ENCODE measurements at places on chromosomes 2 and 18. TPM values are rescaled to one million over a fixed set of nuclear protein-coding genes. Genes with fewer than 3 reads are reported as not detected.

DNA sequence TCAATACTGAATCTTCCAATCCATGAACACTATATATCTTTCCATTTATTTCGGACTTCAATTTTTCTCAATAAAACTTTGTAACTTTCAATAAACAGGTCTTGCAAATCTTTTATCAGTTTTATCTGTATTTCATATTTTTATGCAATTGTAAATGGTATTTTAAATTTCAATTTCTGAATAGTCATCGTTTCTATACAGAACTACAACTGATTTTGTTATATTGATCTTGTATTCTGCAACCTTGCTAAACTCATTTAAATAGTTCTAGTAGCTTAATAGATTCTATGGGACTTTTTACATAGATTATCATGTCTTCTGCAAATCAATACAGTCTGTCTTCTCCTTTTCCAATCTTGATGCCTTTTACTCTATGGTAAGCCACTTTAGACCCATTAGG lies 90.4 kb downstream of the FAM228A start:
- no peak overlapping the region for H3K4me3 ChIP-seq
- peaks cover 30% of the 10 kb centered on the region for H3K36me3 ChIP-seq
- no peak for DNase-seq
- H3K4me1 ChIP-seq = no peaks in the 10 kb centered on the region
- H3K27ac ChIP-seq = no peak overlapping the region

DNA sequence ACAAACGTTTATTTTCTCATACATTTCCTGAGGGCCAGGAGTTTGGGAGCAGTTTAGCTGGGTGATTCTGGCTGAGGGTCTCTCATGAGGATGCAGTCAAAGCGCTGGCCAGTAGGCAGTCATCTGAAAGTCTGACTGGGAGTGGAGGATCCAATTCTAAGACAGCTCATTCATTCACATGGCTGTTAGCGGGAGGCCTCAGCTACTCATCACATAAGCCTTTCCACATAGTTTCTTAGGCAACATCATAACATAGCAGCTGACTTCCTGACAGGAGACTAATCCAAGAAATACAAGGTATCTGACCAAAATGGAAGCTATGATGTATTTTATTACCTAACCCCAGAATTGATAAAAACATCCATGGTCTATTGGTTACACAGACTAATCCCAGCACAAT lies 2.9 kb upstream of the MRPL44 start:
- no peak for DNase-seq
- no peaks in the 10 kb centered on the region for H3K36me3 ChIP-seq
- H3K4me3 ChIP-seq = no peak overlapping the region
- H3K27me3 ChIP-seq = no peaks in the 10 kb centered on the region
- peaks cover 5% of the 10 kb centered on the region for H3K4me1 ChIP-seq
- H3K27ac ChIP-seq = no peak overlapping the region

DNA sequence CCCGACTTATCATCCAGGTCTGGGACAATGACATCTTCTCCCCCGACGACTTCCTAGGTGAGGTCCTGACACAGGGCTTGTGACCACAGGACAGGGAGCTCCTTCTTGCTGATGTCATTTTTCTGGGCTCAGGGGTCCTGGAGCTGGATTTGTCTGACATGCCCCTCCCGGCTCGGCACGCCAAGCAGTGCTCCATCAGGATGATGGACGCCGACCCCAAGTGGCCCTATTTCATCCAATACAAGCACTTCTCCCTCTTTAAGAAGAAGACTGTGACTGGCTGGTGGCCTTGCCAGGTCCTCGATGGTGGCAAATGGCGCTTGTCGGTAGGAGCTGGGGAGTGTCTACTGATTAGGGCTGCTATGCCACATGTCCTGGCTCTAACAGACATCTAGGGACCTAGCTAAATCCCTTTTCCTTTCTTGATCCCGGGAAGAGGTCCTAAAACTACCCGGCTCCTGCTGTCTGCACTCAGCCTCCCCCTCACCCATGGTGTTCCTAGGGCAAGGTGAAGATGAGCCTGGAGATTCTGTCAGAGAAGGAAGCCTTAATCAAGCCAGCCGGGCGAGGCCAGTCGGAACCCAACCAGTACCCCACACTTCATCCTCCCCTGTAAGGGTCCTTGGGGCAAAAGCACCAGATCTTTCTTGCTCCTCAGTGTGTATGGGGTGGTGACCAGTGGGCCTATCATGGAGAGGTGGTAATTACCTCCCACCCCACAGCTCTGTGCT lies 36.7 kb downstream of the LMAN2L start:
- no peak overlapping the region for H3K27ac ChIP-seq
- no peaks in the 10 kb centered on the region for H3K27me3 ChIP-seq
- H3K4me3 ChIP-seq = no peak overlapping the region
- H3K36me3 ChIP-seq = peaks cover 32% of the 10 kb centered on the region
- no peak for DNase-seq

- H3K4me3 ChIP-seq = no peak overlapping the region
- no peaks in the 10 kb centered on the region for H3K27me3 ChIP-seq
- DNase-seq = no peak
- no peaks in the 10 kb centered on the region for H3K36me3 ChIP-seq
- H3K4me1 ChIP-seq = no peaks in the 10 kb centered on the region
These were observed 63.2 kb downstream of the POLE4 start for GRCh38 chr2:75021672-75022071.

DNA sequence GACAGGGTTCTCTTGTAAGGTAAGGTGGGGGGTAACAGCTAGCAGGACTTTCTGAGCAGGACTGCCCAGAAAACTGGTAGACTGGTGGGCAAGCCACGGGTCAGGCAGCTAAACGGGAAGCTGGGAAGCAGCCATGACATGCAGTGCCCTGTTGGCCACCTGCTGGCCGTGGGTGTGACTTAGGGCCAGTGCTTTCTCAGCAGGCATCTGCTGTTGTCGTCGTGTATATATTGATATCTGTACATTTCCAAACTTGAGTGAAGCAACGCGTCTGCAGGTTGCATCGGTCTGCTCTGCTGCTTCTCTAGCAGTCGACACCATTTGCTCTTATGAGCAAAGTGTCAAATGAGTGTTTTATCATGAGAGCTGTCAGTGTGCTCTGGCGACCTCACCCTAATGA lies 31.0 kb downstream of the COA5 start:
- H3K4me3 ChIP-seq = no peak overlapping the region
- DNase-seq = no peak
- no peaks in the 10 kb centered on the region for H3K4me1 ChIP-seq
- H3K27me3 ChIP-seq = no peaks in the 10 kb centered on the region
- H3K27ac ChIP-seq = no peak overlapping the region
- H3K36me3 ChIP-seq = no peaks in the 10 kb centered on the region

GRCh38 chr2:119724656-119725485 lies 34.9 kb upstream of the PTPN4 start:
- no peaks in the 10 kb centered on the region for H3K36me3 ChIP-seq
- H3K4me3 ChIP-seq = no peak overlapping the region
- no peak for DNase-seq
- no peaks in the 10 kb centered on the region for H3K27me3 ChIP-seq
- H3K27ac ChIP-seq = no peak overlapping the region
- H3K4me1 ChIP-seq = no peaks in the 10 kb centered on the region

DNA sequence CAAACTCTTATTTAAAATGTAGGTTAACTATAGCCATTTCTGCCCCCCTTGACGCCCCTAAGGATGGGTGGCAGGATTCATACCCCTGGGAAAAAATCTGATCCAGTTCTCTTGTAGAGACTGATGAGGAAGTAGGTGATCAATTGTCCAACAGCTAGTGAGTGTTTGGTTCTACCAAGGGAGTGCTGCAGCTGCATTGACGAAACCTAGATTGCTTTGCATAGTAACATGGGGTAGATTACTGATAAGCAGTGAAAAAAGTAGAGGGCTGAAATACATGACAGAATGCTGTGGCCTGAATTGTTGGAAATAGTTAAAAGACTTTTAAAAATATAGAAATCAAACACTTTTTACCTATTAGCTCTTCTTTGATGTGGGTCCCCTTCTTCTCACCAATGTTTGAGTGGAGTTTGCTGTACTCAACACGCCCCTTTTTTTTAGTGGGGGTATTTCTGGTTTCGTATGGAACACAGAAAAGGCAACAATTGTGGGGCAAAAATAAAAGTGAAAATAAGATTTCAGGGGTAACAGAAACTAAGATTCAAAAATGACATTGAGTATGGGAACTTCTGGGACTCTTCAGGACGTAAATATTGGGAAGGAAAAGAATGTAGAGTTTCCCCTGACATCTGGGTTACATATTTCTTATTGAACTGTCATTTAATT lies 66.2 kb downstream of the MAIP1 start:
- H3K4me3 ChIP-seq = no peak overlapping the region
- H3K36me3 ChIP-seq = no peaks in the 10 kb centered on the region
- no peaks in the 10 kb centered on the region for H3K27me3 ChIP-seq
- no peak for DNase-seq

DNA sequence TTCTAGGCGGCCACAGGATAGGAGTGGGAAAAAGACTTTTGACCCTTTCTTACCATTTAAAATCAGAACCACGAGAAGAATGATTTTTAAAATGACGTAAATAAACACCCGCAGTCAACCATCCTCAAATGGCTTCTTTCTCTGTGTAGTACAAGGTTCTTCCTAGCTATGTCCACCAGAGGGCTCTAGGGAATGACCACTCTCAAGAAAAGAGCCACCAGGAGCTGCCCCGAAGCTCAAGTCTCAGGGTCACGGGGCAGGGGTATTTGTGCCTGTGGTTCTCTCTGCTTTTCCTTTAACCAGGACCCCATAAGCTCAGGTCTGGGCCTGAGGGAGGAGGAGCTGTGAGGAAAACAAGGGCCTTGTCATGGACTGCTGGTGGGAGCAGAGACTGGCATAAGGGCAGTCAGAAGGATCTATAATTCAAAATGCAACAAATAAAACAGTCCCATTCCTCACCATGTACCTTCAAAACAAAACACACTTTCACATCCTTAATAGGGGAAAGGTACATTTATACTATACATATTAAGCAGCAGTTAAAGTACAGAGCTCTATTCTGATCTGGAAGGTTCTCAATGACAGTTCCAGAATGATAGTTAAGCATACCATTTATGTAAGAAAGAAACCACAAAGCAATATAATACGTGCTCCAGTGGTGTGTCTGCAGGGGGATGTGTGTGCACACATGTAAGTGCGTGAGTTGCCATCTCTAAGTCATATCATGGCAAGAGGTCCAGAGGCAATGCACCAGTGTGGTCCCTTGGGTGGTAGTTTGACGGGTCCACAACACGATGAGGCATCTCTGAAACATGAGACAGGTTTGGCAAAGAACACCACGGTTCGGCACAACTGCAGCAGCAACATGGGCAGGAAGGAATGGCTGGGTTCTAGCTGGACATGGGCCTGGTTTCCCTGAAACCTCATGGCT lies 18.6 kb downstream of the LYPD1 start:
- H3K4me1 ChIP-seq = no peaks in the 10 kb centered on the region
- H3K27ac ChIP-seq = no peak overlapping the region
- H3K27me3 ChIP-seq = no peaks in the 10 kb centered on the region
- no peak for DNase-seq
- H3K4me3 ChIP-seq = no peak overlapping the region
- no peaks in the 10 kb centered on the region for H3K36me3 ChIP-seq

GRCh38 chr2:127627740-127628571 lies 18.0 kb upstream of the GPR17 start:
- DNase-seq = no peak
- H3K27me3 ChIP-seq = no peaks in the 10 kb centered on the region
- no peaks in the 10 kb centered on the region for H3K36me3 ChIP-seq
- no peak overlapping the region for H3K27ac ChIP-seq
- H3K4me1 ChIP-seq = no peaks in the 10 kb centered on the region

DNA sequence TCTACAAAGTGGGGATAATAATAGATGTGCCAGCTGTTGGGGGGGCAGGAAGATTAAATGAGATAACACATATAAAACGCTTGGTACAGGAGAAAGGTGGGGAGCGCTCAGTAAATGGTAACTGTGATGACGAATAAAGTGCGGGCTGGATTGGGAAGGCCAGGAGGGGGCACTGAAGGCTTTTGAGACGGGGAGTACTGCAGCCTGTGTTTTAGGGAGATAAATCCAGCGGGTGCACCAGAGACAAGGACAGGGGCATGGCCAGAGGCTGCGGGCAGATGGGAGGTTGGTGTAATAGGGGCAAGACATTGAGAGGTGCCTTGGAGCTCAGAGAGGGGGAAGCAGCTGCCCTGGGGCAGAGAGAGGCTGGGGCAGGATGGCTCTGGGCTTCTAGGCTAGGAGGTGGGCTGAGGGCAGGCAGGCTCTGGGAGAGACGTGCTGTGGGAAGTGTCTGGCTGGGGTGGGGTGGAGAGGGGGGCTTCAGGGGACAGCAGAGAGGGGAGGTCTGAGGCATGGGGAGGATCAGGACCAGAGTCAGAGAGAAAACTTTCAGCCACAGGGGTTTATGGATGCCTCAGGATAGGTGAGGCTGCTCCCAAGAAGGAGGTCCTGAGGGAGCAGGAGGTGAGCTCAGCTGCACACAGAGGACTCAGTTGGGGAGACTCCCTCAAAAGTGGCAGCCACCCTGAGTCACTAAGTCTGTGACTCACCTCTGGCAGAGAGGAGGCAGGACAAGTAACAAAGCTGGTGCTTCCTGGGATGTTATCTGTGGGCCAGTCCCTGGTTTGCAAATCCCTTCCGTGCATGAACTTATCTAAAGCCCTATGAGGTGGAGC lies 18.8 kb downstream of the TEX44 start:
- peak; percentile 88 for DNase-seq
- no peaks in the 10 kb centered on the region for H3K36me3 ChIP-seq

DNA sequence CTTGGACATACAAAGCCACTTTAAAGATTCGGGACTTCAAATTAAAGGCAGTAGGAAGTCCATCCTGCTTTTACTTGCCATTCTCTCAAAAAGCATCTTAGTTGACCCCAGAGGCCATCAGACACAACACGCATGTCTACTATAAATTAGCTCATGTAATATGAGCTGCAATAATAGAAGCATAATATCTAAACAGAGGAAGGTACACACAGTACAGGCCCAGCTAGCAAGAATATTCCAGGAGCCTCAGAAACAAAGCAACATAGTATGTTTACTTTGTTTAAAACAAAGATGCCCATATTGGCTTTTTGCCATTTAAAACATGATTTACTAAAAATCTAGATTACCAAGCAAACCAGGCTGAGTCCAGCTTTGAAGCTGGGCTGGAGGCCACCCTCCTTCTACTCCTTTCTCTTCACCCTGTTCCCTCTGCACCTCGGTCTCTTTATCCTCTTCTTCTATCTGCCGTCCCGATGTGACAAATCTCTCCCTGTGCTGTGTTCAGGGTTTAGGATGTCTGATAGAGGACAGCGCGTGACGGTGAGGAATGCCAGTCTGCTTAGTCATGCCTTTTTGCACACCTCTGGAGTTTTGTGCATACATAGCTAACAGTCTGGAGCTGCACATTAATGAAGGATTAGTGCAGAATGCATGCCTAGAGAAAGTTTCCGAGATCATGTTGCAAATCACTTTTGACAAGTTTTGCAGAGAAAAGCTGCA lies 28.2 kb downstream of the DTNA start:
- H3K27me3 ChIP-seq = no peaks in the 10 kb centered on the region
- no peak overlapping the region for H3K27ac ChIP-seq
- peaks cover 8% of the 10 kb centered on the region for H3K4me1 ChIP-seq
- peak; percentile 71 for DNase-seq

The MC5R gene
- polyA plus RNA-seq = 0.10 TPM

The NEU2 gene
- not detected for polyA plus RNA-seq

The LAMA3 gene
- 2.3 TPM for polyA plus RNA-seq

The CHST10 gene
- polyA plus RNA-seq = 8.9 TPM

The GNAL gene
- polyA plus RNA-seq = 2.7 TPM

The CRYBA2 gene
- polyA plus RNA-seq = 7.2 TPM

The ALPP gene
- not detected for polyA plus RNA-seq

The IL1R1 gene
- 122 TPM for polyA plus RNA-seq

The TEX51 gene
- polyA plus RNA-seq = not detected

The ACADL gene
- 2.3 TPM for polyA plus RNA-seq

Data from adrenal gland (tissue), 19 donors.